ENCODE measurements at places on chromosomes 12 and 14.
A peak's percentile ranks its signal among the peaks of the same experiment; 100 is the strongest.

DNA sequence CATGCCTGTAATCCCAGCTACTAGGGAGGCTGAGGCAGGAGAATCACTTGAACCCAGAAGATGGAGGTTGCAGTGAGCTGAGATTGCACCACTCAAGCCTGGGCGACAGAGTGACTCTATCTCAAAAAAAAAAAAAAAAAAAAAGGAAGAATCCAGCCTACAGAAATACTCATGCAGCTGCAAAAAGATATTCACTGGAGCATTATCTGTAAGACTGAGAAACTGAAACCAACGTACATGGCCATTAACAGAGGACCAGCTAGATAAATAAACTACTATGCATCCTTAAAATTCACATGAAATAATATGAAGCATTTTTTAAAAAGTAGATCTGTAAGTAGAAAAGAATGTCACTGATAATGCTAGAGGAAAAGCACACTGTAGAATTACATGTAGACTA lies 3.5 kb downstream of the SLC7A7 start:
- no peak for DNase-seq

GRCh38 chr14:103524002-103524935 lies 1.6 kb upstream of the CKB start:
- DNase-seq: no peak

GRCh38 chr14:33922125-33922524 lies 28.7 kb downstream of the EGLN3 start:
- DNase-seq: no peak

GRCh38 chr12:53219956-53220693 lies 11.9 kb downstream of the RARG start:
- DNase-seq: peak; percentile 85

DNA sequence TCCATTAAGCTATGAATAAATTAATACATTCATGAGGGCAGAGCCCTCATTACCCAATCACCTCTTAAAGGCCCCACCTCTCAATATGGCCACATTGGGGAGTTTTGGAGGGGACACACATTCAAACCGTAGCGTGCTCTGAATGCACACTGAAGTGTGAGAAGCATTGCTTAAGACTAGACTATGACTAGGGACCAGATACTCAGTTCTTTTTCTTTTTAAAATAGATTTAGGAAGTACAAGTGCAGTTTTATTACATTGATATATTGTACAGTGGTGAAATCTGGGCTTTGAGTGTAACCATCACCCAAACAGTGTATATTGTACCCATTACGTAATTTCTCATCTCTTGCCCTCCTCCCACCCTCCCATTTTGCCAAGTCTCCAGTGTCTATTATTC lies 21.0 kb upstream of the JDP2 start:
- no peak for DNase-seq

DNA sequence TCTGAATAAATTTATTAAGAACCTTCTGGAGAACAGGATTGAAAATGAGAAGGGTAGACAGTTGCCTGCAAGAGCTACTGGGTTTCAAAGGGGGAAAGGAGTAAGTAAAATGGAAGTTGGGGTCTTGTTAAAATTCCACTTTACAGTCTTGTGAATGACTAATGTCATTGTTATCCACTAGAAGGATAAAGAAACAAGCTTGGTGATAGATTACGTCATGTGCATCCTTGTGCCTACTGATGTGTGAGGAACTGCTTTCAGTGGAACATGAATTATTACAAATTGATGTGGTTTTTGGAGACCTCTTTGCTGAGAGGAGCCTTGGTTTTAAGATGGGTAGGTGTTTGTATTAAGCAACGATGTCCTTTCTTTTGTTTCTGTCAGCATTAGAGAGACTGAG lies 272.5 kb upstream of the PRICKLE1 start:
- no peak for DNase-seq

- no peak for DNase-seq
Observed at GRCh38 chr12:110908377-110909152, 11.8 kb downstream of the MYL2 start.

DNA sequence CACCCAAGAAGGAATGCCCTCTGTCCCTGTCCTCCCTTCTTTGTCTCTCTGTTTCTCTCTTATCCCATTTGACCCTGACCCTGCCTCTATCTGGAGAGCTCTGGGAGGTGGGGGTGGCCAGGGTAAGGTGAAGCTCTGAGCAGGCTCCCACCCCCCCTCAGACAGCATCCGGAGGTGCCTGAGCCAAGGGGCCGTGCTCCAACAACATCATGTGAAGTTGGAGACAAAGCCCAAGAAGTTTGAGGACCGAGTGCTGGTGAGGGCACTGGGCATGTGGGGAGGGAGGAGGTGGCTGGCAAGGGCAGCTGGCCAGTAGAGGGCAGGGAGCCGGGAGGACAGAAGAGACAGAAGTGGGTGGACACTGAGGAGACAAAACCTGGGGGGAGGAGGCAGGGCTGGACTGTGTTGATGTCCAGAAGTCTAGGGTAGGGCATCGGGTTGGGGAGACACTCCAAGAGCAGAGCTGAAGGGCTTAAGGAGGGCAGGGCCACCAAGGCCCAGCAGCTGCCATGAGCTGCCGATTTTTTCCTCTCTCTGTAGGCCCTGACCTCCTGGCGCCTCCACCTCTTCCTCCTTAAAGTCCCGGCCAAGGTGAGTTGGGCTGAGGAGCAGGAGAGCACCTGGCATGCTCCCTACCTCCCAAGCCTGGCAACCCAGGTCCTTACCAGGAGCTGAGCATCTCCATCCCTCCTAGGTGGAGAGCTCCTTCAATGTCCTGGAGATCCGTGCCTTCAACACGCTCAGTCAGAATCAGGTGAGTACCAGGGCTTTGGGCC lies 1.9 kb downstream of the CARMIL3 start:
- DNase-seq: no peak

DNA sequence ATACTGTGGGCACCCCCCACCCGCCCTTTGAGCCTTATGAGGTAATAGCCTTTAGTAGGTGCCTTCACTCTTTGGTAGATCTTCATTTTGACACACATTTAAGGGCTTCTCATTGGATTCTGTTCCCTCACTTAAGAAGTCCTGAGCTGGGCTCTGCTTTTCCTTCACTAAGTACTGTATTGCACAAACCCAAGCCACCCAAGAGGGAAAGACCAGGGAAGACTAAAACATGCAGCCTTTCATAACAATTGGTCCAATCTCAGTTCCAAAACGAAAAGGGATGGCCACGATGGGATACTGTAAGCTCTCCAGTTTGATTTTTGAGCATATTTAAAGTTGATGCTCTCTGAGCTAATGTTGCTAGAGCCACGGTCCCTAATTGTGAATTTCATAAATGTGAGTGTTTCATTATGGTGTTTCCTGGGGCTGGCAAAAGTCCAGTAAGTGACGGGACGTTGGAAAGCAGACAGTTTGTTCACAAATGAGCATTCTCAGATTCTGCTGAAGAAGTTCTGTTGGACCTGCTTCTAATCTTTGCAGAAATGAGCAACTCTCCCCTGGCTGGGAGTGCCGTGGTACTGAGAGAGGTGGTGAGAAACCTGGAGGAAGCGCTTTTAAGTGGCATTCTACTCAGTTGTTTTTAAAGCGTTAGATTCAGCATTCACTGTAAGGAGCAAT lies 9.4 kb downstream of the SSPN start:
- peak; percentile 43 for DNase-seq

DNA sequence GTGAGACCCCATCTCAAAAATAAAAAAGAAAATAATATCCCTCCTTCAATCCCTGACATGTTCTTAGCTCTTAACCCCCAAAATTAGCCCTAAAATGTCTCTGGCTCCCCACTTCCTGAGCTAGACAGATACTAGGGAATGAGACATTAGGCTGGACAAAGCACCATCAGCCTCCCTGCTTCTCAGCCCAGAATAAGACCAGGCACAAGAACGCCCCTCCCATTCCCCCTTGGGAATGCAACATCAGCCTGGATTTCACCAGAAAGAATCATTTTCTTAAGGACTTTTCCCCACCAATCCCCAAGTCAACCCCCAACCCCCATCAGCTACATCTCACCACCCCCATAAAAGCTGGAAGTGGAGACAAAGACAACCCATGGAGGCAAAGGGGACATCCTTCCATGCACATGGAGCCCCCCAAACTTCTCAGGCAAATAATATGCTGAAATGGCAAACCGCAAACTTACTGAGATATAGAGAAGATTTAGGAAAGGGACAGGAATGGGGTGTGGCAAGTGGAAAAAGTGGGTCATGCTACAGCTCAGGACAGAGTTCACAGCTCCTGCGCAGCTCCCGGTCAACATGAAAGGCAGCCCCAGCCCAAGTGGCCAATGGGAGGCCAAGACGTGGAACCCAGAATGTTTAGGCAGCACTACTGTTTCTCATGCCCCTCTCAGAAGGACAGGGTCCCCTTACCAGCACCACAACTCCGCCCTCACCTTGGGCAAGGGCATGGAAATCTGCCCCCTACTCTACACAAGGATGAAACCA lies 2.7 kb downstream of the CHD4 start:
- no peak for DNase-seq

DNA sequence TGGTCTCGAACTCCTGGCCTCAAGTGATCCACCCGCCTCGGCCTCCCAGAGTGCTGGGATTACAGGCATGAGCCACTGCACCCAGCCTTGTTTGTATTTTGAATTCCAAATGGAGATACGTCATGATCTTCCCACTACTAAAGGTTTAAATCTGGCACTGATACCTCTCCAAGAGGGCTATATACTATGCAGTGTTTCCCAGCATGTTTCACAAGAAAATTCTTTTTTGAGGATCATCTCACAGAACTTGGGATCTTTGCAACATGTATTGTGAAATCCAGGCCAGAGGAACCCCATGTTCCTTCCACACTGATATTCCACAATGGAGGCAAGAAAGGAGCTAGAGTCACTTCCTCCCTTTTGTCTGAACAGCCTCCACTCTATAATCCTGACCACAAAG lies 112.7 kb downstream of the NT5DC3 start:
- no peak for DNase-seq

GRCh38 chr14:29223947-29224346 lies 457.4 kb downstream of the FOXG1 start:
- no peak for DNase-seq

- DNase-seq: peak; percentile 87
Observed at GRCh38 chr14:21068521-21069387, 1.4 kb upstream of the ARHGEF40 start.

DNA sequence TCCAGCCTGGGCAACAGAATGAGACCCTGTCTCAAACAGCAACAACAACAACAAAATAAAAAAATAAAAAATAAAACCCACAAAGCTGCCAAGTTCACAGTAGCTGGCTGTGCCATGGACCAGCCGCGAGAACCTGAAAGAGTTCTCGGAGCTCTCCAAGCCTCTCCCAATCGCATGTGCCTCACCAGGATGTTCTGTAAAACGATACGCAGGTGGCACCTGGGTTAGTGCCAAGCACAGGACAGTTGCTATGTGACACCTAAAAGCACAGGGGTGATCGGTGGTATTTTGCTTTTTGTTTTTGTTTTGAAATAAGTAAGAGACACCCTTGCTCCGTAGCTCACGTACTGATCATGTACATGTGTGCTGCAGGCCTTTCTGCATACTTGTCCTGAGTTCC lies 52.4 kb downstream of the RFLNA start:
- no peak for DNase-seq

DNA sequence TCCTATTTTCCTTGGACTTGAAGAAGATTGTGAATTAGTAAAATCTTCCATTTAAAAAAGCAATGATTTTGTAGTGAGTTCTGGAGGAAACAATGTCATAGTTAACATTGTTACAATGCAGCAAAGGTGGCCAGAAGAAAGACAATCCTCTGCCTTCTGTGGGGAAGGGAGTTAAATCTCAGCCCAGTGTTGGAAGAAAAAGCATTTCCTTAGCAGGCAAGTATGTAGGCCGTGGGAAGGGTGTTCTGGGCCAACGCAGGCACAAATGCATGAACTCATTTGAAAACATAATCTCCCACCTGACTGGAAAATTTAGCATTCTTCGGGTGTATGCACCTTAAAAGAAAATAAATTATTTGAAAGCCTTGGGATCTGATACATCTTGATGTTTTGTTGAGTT lies 258.6 kb downstream of the ADAMTS20 start:
- no peak for DNase-seq

DNA sequence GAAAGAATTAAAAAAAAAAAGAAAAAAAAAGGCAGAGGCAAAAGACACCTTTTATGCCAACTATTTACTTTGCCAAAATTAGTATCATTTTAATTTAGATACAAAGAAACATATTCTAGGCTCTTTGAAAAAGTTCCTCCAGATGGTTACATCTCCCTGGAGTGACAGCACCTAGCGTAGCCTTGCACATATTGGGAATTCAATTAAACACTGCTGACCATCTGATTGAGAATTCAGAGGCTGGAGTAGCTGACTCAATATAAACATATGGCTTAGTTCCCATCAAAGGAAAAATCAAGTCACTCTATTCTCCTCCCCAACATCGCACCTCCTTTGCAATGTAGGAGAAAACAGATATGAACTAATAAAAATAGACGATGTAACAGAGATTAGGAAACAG lies 36.4 kb downstream of the ANKS1B start:
- no peak for DNase-seq

DNA sequence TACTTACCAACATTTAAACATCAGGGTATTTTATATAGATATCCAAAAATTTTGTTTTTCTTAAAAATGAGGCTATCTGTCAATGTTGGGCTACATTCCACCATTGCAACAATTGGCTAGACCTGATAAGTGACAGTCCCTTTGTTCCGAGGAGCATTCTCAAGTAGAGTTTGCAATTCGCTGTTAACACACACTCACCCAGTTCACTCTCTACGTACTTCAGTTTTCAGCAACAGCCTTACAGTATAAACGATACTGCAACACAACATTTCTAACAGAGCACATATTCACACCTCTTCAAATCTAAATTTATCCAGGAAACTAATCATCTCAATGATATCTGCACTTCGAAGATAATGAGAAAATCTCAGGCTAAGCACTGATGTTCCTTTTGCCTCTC lies 393.5 kb downstream of the NAV3 start:
- no peak for DNase-seq

- DNase-seq: no peak
Observed at GRCh38 chr14:58821421-58821820, 183.7 kb downstream of the DACT1 start.

- DNase-seq: no peak
Observed at GRCh38 chr14:22226381-22226780, 362.6 kb downstream of the DAD1 start.

- no peak for DNase-seq
Observed at GRCh38 chr14:74685056-74685455, 27.8 kb downstream of the AREL1 start.

DNA sequence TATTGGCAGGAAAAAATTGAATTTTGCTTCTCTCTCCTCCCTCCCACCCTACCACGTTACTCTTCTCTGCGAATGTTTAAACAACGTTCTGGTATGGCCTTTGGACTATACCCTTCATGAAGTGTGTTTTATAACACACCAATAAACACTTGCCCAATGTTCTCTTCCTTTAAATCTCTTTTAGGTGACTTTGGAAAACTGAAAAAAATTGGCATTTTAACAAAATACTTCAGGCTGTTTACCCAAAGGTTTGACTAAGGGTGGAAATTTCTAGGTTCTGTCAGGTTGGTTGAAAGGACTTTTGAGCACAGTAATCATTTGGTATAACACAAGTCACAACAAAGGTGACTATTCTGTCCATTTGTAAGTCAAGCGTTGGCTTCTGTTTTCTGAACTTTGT lies 446.8 kb downstream of the AEBP2 start:
- no peak for DNase-seq

DNA sequence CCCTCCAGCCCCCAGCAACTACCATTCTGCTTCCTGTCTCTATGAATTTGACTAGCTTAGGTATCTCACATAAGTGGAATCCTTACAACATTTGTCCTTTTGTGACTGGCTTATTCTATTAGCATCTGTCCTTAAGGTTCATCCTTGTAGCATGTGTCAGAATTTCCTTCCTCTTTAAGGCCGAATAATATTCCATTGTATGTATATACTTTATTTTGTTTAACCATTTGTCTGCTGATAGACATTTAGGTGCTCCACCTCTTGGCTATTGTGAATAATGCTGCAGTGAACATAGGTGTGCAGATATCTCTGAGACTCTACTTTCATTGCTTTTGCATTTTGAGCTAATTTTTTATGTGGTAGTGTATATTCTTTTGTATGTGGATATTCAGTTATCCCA lies 75.7 kb downstream of the SPATS2 start:
- no peak for DNase-seq
